ENCODE measurements at places on chromosomes 5 and 9.

DNA sequence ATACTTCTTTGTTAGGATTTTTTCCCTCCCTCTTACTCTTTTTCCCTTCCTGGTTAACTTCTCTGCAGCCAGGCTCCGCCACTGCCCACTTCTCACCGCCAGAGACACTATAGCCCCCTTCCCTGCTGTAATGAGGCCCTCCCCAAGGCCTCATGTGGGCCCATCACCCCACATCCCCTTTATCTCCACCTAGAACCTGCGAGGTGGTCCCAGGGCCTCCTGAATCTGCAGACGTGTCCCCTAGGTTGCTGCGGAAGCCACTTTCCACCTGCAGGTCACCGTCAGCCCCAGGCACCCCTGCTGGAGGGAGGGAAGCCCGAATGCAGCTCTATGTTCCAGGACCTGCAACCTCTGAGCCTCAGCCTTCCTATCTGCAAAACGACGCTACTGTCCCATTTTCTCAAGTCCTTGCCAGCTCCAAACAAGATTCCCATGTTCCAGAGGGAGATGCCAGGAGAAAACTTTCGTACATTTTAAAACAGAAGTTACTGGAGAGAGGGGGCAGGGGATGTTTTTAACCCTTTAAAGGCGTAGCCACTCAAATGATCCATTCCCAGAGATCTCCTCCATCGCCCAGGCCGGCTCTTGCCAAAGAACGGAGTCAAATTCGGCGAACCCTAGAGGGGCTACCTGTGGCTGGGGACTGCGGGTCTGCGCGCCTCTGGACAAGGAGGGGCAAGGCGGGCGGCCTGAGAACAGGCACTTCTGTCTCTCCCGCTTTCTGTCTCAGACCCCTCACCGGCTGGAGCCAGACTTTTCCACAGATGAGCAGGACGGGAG is 929 bp downstream of the SH3PXD2B start:
- DNase-seq, result no peak

DNA sequence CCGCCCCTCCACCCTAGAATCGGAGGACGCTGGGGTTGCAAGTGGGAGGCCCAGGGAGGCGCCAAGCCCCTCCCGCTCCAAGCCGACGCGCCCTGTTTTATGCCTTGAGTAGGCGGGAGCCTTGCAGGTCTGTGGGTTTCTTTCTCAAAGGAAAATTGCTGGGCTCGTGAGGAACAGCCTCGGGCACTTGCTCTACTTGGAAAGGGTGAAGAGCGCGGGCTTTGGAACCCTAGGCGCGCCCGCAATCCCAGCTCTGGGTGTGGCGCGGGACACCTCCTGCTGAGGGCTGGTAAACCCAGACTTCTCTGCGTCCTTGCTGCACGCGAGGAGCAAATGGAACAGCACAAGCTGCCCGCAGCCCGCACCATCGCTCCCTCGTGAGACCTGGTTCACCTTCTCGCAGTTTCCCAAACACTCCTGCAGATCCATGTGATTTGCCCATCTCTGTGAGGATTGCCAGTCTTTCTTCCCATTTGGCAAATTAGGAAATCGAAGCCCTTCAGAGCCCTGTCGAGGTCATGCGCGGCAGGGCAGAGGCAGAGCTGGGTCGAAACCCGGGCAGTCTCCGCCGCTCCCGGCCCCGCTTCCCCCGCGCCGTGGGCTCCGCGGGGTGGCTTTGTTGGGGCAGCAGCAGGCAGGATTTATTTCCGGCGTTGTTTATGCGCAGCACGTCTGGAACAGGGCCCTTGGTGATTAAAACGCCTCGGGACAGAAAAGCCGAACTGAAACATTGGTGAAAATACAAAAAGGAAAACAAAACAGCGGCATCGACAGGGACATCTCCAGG is 98.4 kb upstream of the CPLX2 start:
- no peak for DNase-seq

GRCh38 chr9:81234924-81235610 is 454.3 kb downstream of the TLE1 start:
- no peak for DNase-seq

DNA sequence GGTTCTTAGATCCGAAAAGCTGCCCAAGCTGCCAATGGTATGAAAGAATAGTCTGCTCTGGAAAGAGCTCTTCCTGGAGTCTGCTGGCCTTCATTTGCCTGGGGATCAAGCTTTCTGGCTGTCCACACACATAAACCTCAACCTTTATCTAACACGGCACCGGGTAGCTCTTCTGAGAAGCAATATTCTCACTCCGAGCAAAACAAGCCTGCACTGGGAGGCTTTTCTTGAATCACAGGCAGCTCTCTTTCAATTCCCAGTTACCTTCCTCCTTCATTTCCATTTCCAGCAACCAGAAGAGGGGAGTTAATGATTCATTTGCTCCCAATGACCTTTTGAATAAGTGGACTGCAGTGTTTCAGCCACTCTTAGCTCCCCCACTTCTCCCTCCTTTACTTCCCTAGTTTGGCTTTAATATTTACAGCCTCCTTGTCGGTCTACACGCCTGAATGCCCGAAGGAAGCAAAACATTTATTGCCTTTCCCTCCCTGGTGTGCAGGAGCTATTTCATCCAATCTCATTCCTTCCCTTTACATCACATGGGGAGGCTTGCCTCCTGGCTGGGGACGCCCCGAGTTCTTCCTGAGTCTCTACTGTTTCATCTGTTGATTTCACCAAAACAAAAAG is 187.1 kb downstream of the ARHGEF28 start:
- no peak for DNase-seq

- DNase-seq, result no peak
Measured at GRCh38 chr9:9961487-9961886, 651.3 kb downstream of the PTPRD start.

DNA sequence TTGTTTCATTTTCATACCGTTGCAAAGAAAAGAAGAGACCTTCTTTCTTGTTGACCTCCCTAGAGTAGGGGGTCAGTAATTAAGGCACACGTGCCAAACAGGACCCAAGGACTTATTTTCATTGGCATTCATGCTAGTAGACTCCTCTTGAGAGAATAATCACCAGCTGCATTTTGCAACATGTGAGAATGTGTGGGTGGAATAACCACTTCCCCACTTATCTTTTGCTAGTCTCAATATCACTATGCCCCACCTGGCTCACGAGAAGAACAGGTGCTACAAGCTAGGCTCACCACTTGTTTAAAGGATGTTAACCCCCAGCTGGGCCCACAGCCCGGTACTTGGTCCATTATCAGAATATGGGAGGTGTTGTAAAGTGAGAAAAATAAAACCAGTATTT is 460.7 kb upstream of the MEF2C start:
- DNase-seq, result no peak

GRCh38 chr5:9895302-9895645 is 265.1 kb upstream of the TAS2R1 start:
- DNase-seq, result no peak

- no peak for DNase-seq
Measured at GRCh38 chr9:95422650-95423049, 94.1 kb downstream of the PTCH1 start.

- DNase-seq, result no peak
Measured at GRCh38 chr5:55510523-55510880, 24.3 kb downstream of the PLPP1 start.

DNA sequence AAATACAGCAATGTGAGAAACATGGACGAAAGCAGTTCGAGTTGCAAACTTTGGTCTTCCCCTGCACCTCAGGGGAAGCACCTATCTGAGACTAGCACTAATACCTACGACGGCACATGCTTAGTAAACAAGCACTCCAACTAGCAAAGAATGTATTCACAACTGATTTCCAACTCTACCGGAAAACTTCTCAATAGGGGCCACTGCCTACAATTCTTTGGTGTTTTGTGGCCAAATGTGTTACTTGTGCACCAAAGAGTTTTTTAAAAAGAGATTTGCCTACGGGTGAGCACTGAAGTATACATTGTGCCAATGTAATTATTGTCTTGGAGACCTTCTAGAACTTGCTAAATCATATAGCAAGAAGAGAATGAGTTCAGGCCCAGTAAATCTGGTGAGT is 12.2 kb downstream of the ENC1 start:
- no peak for DNase-seq

DNA sequence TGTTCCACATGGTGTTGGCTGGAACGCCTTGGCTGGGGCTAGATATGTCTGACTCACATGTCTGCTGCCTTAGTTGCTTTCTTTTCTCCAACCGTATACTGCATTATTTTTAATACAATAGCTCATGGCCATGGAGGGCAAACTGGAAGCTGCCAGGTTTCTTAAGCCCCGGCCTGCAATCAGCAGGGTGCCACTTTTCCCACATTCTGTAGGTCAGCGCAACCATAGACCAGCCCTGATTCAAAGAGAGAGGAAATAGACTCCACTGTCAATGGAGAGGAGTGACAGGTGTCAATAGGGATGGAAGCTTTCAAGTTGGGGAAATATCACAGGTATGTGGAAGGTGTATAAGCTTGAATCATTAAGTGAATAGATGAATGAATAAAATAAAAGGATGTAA is 60.5 kb downstream of the TARS1 start:
- DNase-seq, result no peak

- DNase-seq, result no peak
Measured at GRCh38 chr9:125747765-125748445, 732 bp downstream of the PBX3 start.

DNA sequence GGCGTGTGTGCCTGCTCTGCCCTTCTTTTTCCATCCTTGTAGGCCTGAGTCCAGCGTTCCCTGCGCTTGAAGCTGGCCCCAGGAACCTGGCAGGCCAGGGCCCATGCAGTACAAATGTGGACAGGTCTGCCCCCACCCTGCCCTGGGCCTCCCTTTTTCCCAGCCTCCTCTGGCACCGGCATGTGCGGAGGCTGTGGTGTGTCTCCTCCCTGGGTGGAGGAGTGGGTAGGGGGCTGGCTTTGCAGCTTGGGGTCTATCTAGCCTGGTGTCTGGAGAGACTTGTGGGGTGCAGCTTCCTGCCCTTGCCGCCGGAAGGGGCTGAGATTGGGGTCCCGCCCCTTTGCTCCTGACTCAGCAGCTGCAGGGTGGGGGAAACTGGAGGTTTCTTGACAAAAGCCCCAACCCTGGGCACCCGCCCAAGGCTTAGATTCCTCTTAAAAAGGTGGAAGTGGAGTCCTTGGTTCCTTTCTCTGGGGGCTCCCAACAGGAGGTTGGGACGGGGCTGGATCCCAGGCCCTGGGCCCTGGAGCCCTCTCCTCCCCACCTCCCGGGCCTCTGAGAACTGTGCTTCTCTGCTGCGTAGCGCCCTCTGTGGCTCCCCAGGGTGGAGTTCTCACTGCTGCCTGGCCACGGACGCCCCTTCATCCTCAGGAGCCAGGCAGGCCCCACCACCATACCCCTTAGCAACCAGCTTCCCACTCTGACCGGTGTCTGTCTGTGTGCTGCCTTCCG is 18.0 kb downstream of the RXRA start:
- DNase-seq, result no peak

GRCh38 chr9:34232201-34232600 is 53.4 kb downstream of the UBAP1 start:
- DNase-seq, result no peak

GRCh38 chr9:128899566-128900322 is 17.8 kb downstream of the LRRC8A start:
- DNase-seq, result no peak

- DNase-seq, result no peak
Measured at GRCh38 chr9:121966706-121967105, 126.4 kb downstream of the TTLL11 start.

DNA sequence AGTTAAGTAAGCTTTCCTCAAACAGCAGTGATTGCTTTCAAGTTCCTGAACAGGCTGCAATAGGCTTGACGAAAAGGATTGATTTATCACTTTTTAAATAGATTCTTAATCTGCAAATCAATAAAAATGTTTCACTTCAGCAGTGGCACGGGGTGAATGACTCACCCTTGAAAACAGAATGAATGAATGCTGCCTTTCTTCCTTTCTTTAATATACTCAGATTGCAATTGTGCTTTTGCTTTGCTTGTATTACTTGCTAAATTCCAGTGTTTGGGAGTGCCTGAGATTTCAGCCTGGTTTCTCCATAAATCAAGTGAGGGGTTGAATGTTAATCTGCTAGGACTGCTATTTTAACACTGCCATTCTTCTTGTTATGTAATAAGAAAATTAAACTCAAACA is 1293.8 kb downstream of the PTPRD start:
- no peak for DNase-seq

- no peak for DNase-seq
Measured at GRCh38 chr9:69009708-69010107, 4.2 kb downstream of the PRKACG start.

GRCh38 chr5:12242950-12243888 is 339.0 kb upstream of the CTNND2 start:
- no peak for DNase-seq

DNA sequence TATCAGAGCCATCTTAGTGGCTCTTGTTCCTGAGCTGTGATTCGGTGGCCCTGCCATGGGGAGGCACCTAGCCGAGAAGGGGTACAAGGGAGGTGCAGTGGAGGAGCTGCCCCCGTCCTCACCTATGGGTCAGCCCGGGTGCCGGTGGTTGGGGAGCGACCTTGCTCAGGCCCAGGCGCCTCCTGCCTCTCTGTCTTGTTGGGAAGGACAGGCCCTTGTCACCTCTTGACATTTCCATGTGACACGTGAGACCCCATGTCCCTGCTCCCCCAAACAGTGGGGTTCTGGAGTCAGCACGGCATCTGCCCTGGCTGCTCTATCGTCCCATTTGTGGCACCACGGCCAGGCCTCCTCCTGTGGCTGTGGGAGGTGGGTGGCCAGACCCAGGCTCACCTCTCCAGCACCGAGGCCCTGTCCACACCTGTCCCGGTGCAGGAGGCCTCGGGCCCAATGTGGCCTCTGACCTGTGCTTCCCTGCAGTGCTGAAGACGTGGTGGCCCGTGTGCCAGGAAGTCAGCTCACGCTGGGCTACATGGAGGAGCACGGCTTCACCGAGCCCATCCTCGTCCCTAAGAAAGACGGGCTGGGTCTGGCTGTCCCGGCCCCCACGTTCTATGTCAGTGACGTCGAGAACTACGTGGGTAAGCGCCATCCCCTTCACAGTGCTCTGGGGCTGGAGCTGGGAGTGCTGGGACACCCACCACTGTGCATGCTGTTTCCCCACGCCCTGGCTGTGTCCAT is 68.9 kb downstream of the PHF2 start:
- DNase-seq, result no peak

DNA sequence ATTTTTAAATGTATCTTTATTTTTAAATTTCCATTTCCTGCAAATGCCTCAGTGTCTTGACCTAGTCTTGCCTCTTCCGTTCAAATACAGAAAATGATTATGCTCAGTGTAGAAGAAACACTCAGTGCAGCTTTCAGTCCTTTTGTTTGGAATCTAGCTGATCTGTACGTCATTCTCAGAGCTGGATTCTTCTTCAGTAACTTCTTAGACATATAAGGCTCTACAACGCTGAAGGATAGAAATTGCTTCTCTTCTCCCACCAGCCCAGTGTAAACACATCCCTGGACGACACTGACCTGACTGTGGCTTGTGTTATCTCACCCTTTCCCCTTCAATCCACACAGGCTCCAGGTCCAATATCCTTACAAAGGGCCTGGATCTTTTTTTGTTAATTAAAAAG is 3.2 kb upstream of the ALDH1B1 start:
- no peak for DNase-seq

GRCh38 chr5:130135506-130135905 is 231.2 kb downstream of the CHSY3 start:
- no peak for DNase-seq

DNA sequence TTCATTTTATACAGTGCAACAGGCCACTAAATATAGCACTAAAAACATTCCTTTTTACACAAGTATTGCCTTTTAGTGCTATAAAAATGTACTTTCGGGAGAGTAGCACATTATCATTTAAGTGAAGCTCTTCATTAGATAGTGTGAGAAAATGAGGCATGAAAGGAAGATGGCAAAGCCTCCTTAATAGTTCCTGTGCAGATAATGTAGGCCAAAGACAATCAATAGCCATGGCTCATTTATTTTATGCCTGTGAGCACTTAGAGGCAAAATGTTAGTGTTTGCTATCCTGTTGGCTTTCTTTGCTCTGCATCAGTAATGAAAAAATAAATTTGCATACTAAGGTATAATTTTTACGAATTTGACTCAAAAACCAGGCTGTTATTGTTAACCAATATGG is 929.5 kb upstream of the C9orf72 start:
- DNase-seq, result no peak
